Activated CD4-positive, alpha-beta T cell treated with anti-CD3 and anti-CD28 coated beads for 1 hour (primary cell): ENCODE measurements at places on chromosomes 1 and 21.

DNA sequence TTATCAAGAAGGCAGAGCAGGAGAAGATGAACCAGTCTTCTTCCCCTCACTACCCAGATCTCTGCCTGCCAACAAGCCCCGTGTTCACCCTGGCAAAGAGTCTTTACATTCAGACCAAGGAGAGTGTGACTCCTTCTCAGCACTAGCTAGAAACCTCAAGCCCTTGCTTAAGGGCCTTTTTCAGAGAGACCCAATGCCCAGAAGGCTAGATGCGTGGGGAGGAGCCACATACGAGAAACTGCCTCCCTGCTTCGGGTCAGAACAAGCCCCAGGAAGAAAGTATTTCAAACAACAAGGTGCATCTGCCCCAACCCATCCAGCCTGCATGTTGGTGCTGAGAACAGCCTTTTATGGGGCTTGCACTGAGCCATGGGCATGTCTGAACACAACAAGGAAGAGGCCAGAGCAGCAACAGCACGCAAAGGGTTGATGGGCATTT is 152.7 kb upstream of the CAMK1G start:
- DNase-seq, result no peak

DNA sequence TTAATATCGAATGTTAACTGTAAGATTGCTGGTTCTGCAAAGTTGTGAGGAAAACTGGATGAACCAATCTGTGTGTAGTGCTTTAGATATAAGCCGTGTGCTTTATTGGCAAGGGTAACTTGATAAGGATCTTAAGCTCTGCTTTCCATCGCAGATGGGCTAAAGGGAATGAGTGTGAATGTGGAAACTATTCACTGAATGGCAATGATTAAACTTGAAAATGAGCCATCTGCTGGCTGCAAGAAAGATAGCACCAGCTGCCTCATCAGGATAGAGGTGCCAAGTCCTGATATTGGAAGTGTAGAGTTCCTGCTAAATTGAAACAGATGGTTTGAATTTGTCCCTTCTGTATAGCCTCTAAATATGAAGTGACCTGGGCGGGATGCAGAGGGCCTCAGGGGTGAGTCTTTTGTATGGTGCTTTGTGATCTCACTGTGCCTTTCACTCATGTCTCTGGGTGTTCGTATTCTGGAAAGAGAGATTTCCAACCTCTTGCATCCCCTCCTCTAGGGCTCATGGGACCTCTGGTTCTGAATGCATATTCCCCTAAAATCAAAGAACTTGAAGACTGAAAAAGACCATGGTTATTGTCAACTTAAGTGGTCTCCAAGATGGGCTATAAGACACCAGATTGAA is 9.2 kb downstream of the FCRL3 start:
- no peak for DNase-seq

DNA sequence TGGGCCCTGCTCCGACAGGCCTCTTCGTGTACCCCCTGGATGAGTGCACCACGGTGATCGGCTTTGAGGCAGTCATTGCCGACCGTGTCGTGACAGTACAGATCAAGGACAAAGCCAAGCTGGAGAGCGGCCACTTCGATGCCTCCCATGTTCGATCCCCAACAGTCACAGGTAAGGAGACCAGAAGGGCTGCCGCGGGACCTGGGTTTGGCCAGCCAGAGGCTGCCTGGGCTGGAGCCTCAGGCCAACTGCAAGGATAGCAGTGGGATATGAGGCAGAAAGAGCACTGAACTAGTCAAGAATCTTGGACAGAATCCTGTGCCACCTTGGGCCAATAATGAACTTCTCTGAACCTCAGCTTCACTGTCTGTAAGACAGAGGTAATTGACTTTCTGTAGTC is 22.1 kb downstream of the VWA5B1 start:
- no peak for DNase-seq

- DNase-seq, result no peak
Observed at GRCh38 chr1:18109058-18109755, 1.6 kb downstream of the IGSF21 start.

- DNase-seq, result peak; percentile 56
Observed at GRCh38 chr1:92961896-92962752, 862 bp upstream of the DIPK1A start.

DNA sequence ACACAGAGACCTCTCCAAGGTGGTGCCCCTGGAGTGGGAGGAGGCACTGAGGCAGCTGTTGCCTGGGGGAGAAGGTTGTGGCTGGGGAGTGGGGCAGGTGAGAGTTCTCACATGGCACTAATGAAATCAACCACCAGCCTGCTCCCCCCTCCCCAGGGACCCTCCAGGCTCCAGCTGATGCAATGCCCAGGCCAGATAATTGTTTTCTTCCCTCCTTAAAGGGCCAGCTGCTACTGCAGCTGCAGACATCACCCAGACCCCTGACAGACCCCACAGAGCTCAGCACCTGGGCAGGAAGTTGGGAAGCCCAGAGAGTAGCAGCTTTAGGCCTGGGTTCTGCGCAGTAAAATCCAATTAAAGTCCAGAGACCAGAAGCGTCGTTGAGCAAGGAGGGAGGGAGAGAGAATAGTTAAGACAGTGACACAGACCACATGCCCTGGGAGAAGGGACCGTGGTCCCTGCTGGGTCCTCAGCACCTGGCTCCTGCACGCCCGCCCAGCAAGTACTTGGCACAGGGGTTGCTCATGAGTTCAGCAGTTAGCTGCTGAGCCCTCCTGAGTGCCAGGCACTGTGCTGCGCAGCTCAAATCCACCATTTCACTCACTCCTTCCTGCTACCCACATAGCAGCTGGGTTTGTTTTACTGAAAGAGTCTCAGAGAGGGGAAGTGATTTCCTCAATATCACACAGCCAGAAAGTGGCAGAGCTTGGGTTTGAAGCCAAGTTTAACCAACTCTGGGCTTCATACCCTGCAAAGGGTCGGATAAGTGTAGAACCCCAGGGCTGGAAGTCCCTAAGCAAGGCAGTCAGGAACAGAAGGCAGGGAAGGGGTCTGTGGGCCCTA is 1.9 kb downstream of the RIMS3 start:
- DNase-seq, result no peak

DNA sequence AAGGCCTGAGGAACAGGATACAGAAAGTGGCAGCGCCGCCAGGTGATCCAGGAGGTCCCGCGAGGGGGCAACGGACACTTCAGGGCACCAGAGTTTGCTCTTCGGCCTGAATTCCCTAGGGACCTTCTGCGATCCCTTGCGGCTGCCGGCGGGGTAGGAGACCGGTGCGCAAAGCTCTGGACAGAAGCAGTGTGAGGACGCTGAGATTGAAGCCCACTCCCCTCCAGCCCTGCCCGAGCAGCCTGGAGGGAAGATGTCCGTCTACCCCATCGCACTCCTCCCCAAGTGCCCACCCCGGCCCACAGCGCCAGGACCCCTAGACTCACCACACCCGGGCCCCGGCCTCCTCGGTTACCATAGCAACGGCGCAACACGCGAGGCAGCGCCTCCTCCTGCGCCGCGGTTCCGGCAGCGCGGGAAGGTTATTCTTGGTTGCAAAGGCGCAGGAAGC is at the start of gene ANKRD45:
Gene ANKRD45 (minus strand): TSS at position 361 of the 451 bp plus-strand sequence. CDS start 10,433 bp downstream, outside the sequence.
- DNase-seq, result no peak

- no peak for DNase-seq
Observed at GRCh38 chr1:188551176-188551575, 1722.4 kb downstream of the PLA2G4A start.

- no peak for DNase-seq
Observed at GRCh38 chr1:166740668-166741276, 98.5 kb upstream of the POGK start.

GRCh38 chr1:162627662-162628296 is 4.5 kb upstream of the DDR2 start:
- DNase-seq, result no peak

DNA sequence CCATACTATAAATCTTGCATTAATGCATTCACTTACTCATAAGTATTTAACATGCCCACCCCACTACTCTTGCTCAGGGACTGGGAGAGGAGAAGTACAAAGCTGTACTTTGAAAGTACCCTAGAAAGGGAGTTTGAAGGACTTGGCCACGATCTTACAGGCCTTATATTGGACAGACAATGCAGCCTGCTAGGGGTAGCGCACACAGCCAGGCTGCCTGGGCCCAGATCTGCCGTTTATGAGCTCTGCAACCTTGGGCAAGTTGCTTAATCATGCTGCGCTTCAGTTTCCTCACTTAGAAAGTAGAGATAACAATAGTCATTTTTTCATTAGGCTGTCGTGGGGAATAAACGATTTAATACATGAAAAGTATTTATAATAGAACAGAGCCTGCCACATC is 110.1 kb downstream of the CDC7 start:
- no peak for DNase-seq

- no peak for DNase-seq
Observed at GRCh38 chr1:199616947-199617346, 410.6 kb upstream of the NR5A2 start.

DNA sequence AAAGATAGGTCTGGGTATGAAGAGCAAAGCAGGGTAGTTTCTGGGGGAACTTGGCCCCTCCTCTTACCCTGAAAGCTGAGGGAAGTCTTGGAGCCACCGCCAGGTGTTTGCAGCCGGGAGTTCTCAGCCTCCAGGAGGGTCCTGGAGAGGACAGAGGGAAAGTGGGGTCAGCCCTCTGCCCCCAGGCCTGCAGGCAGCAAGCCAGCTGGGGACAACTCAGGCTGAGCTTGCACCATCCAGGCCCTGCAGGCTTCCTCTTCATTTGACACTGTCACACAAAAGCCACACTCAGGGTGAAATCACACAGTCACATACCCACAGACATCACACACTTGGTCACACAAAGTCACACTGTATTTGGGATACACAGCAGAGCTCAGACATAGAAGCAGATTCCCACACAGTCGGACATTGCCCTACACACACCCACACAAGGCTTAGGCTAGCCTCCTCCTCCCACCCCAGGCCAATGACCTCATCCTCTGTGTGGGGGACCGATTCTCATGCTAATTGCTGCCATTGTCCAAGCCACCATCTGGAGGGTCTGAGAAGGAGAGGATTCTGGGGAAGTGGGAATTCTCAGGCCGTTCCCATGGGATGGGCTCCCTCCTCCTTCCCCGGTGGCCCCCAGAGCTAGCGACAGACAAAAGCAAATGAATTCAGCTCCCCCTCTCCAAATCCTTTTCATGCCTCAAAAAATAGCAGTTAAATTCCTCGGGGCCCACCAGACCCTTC is 3.7 kb downstream of the NES start:
- DNase-seq, result no peak

DNA sequence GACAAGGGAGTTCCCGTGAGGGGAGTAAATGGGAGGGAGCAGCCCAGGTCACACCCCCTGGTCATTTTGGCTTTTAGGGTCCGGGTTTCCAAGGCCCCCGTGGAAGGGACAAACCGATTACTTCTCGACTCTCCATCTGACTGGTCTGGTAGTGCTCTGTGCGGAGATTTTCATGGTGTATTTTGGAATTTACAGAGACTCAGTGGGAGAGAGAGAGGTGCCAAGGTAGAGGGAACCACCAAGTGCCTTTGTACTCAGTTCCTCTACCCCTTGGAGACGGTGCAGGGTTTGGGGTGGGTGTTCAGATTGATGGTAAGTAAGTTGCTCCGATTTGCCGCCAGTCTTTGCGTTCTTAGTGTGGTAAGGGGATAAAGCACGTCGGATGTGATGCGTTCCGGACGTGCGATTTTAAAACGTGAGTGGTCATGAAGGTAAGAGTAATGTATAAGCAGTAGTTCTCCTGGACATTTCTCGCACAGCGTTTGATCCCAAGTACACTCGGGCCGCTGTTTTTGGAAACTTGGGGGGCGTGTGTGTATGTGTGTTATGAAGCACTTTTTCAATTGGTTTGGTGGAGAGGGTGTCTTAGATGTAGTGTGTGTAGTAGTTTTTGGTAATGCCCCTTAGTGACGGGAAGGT is 682 bp downstream of the SUCO start:
- DNase-seq, result peak; percentile 16

DNA sequence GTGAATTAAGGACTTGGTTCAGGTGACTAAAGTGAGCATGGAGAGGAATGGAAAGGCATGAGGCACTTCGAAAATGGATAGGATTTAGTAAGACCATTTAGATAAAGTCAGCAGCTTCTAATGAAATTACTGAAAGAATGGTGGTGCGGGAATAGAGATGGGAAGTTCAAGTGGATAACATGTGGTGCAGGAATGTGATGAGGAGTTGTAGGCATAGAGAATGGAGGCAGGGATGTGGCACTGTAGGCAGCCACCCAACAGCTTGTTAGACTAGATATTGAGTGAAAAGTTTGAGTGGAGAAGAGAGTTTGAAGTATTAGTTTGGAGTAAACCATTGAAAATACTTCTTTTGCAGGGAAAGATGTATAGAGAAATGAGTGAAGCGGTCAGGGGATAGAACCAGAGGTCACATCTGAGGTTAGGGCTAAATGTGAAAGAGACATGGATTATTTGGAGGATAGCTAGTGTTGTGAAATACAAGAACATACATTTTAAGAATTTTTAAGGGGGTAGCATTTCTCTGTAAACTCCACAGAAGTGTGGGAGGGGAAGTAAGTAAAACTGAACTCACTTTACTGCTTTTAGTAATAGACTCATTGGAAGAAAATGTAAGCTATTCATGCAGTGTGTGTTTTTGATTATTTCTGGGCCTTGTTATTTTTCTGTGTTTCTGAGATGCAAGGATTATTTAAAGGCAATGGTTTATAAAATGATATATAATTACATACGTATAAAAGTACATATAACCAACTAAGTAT is 46.2 kb downstream of the DYRK1A start:
- no peak for DNase-seq

DNA sequence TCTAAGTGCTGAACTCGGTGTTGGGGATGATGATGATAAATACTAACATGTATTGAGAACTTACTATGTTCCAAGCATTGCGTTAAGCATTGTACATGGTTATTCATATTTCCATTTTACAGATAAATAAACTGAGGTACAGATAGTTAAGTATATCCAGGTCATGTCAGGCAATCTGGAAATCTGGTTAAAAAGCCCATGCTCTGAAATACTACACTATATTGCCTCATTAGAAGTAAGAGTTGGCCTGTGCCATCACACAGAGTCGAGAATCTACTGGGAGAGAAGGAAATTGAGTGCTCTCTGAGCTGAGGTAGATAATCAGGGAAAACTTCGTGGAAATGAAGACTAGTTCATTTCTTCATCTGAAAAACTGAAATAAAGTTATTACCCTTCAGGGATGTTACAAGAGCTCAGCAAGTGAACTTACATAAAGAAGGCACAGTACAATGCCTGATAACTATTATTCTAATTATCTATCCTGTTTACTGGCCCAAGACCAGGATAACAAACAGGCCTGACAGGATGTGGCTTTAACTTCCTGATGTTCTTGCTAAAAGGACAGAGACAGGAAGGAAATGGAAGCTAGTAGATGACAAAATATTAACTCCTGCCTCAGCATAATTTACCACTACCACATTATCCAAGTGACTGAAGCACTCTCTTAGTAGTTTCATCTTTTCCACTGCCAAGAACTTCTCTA is 85.6 kb downstream of the EPS15 start:
- DNase-seq, result no peak

- DNase-seq, result no peak
Observed at GRCh38 chr1:184959626-184960025, 14.7 kb downstream of the NIBAN1 start.

GRCh38 chr1:212162635-212163034 is 122.6 kb upstream of the PPP2R5A start:
- no peak for DNase-seq

GRCh38 chr1:225517697-225518096 is 89.9 kb upstream of the LBR start:
- DNase-seq, result no peak

- DNase-seq, result no peak
Observed at GRCh38 chr1:31029026-31029425, 36.5 kb downstream of the PUM1 start.

GRCh38 chr1:107707111-107707510 is 257.9 kb downstream of the VAV3 start:
- DNase-seq, result no peak

- no peak for DNase-seq
Observed at GRCh38 chr1:45913183-45913683, 109.8 kb downstream of the MAST2 start.
